ENCODE measurements at places on chromosomes 12 and 14.

DNA sequence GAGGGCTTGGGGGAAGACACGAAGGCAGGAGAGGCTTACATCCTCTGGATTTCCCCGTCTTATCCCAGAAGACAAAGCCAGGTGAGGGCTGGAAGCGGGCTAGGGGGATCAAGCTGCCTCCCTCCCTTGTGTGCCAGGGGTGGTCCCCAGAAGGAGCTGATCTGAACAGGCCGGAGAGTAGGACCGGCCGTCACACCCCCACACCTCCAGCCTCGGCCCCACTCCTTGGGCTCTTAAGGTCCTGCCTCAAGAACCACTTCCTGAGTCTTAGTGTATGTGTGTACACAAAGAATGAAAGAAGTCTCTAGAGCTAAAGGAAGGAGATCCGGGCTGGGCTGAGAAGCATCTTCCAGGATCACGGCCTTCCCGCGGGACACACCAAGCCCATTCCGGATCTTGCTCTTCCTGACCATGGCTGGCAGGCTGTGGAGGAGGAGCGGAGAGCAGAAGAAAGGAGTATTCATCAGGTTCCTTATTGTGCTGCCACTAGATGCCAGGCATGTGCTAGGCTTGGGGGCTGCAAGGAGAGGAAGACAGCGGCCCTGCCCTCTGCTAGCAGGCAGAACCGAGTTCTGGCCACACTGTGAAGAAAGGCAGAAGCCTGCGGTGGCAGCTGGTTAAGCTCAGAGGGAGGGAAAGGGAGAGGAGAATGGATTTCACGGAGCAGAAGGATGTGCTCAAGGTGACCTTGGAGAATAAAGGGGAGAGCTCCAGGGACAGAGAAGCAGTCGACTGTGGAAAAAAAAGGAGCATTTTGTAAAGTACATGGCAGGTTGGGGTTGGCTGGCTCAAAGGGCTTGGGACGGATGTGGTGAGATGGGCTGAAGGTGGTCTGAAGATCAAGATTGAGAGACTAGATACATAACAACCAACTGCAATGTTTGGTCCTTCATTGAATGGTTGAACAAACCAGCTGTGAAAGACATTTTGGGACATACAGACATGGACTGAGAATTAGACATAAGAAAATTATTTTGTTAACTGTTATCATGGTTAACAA, 1.3 kb upstream of the CD63 start:
- no peak for DNase-seq

DNA sequence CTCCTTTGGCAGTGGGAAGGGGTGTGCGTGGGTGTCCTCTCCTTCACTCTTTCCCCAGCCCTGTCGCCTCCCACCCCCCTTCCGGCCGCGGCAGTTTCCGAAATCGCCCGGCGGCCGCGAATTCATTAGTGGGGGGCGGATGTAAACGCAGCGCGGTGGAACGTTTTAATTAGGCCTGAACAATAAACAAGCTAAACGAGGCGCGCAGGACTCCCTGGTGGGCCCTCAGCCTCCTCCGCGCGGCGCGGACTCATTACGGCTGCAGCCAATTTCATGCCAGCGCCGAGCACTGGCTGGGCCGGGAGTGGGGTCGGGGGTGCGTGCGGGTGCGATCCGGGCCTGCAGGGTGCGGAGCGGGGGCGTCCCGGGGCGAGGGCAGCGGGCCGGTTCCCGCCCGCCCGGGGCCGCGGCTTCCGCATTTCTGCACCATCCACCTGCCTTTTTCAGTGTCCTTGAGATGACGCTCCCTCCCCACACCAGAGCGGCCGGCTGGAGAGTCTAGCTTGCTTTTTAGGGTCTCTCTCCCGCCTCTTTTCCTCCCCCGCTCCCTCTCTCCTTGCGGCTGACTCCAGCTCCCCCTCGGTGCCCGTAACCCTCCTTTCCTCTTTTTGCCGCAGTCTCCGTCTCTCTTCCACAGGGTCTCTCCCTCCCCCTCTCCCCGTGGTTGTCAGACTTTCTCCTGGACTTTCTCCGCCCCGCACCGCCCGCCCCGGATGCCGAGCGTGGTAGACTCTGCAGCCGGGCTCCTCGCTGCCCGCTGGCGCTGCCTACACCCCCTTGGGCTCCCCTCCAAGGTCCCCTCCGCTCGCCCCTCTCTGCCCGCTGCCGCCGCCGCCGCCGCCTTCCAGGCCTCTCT, at the start of gene CISTR:
Gene CISTR, minus strand, starts transcription at position 644 of the 856 bp plus-strand sequence.
- no peak for DNase-seq

- no peak for DNase-seq
Observed at GRCh38 chr14:32564596-32564995, 235.5 kb downstream of the AKAP6 start.

DNA sequence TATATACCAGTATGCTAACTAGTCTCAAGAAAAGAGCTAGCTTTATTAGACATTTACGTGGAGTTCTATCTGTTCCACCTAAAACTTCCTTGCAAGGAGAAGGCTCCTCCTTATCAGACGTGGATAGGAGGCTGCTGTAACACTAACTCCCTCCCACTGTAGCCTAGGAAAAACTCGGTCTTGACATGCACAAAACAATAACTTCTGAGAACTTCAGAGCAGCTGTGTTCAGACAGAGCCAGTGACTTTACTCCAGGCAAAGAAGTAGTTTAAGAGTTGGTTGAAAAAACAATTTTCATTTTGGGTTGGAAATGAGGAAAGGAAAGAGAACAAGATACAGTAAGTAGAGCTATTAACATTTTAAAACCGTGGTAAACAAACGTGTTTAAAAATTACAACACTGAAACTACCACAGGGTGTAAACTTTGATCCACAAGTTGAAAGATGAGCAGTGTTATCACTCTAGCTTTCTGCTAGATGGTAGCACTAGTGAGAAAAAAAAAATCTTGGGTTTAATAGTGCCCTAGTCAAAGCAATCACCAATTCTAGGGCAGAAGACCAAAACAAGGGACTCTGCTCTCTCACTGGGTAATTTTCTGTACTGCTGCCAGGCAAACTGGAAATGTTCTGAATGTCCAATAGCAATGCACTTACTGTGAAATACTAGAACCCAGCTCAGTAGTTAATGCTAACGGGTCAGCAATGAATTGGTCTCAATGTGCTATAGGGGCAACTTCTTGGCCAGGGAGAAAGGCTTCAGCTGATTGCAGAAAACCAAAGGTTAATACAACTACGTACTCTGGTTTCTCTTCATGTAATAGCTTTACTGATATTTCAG, 2.4 kb downstream of the ATF7 start:
- no peak for DNase-seq

DNA sequence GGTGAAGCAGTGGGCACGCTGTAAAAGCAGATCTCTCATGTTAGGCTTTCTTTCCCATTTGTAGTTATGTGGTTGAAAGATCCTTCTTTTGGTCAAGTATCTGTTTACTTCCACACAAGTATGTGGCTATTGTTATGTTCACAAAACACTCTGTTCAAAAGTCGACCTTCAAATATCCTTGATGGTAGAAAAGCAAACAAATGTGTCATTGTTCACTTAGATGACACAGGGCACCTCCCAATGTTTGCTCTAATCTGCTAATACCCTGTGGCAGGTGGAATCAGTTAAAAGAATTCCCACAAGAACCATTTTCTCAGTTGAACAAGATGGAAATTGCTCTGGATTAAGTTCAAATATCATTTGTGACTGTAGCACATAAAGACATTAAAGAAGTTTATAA, 43.6 kb upstream of the NAA30 start:
- no peak for DNase-seq

GRCh38 chr14:26204366-26204727, 393.5 kb downstream of the NOVA1 start:
- no peak for DNase-seq

- DNase-seq: no peak
Observed at GRCh38 chr12:38269897-38270296, 46.7 kb upstream of the ALG10B start.

- DNase-seq: no peak
Observed at GRCh38 chr12:104010606-104011169, 39.3 kb downstream of the GLT8D2 start.

- DNase-seq: no peak
Observed at GRCh38 chr12:62724285-62724684, 210.7 kb downstream of the PPM1H start.

DNA sequence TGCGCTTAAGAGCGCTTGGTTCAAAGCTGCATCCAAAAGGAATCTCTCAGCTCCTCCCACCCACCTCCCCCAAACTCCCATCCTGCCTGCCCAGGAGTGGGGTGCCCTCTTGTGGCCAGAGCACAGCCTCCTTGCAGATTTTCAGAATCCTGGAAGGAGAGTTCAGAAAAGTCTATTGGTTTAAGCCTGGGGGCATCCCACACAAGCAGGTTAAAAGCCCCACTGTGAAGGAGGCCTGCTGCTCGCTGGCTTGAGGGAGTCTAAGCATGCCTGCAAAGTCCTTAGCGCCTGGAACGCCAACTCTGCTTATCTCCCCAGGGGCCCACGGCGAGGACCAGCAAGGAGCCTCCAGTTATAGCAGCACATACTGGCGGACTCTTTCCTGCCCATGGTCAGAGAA, 297.1 kb downstream of the KSR2 start:
- DNase-seq: no peak

DNA sequence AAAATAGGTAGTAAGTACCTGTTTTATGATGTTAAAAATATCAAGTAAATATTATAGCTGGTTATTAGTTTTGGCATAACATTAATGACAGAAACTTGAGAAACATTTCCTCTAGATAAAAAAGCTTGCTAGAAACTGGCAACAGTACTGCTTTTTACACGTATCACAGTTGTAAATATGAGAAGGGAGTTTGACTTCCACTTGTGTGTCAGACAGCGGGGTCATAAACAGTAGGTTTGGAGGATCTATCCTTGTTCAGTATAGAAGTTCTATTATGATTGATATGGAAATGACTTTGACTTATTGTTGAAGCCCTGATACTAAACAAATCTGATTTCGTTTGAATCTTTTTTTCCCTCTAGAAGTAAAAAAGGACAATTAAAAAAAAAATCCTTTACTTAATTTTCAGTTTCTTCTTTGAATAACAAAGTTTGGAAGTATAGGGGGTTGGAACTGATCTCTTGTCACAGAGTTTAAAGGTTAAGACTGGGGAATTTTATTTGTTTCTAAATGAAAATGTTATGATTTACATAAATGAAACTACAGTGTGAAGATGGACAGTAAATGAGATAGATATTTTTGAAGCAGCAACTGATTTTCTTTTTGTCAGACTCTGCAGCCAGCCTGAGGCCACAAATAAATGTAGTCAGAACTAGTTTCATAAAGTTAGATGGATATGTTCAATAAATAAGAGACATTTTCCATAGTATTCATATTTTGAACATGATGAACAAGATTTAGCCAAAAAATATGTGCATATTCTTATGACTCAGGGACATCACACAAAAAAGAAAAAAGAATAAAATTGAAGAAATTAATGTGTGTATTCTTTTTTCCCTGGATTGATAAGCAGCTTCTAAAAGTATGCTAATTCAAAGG, 50.1 kb downstream of the WNK1 start:
- DNase-seq: no peak

GRCh38 chr14:71397371-71397770, 490.1 kb downstream of the PCNX1 start:
- DNase-seq: no peak

GRCh38 chr12:95066091-95066855, 7.1 kb downstream of the NR2C1 start:
- DNase-seq: no peak

DNA sequence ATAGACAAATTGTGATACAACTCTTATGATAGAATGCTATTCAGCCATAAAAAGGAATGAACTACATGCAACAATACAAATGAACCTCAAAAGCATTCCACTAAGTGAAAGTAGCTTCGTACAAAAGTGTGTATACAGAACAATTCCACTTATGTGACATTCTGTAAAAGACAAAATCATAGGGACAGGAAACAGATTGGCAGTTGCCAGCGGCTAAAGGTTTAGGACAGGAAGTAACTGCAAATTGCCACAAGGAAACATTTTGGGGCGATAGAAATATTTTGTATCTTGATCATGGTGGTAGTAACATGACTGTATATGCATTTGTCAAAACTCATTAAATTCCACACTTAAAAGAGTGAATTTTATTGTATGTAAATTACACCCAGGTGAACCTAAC, 113.4 kb downstream of the CAPZA3 start:
- DNase-seq: no peak

DNA sequence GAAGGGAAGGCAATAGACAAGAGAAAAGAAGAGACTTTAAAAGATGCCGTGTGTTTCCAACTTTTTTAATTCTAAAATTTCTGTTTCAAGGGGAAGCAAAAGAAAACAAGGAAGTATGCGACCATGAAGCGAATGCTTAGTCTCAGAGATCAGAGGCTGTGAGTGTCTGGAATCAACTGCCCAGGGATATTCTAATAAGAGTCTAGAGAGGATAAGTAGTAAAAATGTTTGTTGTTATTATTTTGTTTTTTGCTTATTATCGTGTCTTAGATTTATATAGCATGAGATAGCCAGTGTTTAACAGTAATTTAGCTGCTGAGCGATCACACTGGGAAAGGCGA, 421 bp downstream of the FCF1 start:
- no peak for DNase-seq

- no peak for DNase-seq
Observed at GRCh38 chr12:6539314-6539682, 5.0 kb downstream of the GAPDH start.

GRCh38 chr14:54650331-54650958, 83.5 kb downstream of the SAMD4A start:
- DNase-seq: no peak

DNA sequence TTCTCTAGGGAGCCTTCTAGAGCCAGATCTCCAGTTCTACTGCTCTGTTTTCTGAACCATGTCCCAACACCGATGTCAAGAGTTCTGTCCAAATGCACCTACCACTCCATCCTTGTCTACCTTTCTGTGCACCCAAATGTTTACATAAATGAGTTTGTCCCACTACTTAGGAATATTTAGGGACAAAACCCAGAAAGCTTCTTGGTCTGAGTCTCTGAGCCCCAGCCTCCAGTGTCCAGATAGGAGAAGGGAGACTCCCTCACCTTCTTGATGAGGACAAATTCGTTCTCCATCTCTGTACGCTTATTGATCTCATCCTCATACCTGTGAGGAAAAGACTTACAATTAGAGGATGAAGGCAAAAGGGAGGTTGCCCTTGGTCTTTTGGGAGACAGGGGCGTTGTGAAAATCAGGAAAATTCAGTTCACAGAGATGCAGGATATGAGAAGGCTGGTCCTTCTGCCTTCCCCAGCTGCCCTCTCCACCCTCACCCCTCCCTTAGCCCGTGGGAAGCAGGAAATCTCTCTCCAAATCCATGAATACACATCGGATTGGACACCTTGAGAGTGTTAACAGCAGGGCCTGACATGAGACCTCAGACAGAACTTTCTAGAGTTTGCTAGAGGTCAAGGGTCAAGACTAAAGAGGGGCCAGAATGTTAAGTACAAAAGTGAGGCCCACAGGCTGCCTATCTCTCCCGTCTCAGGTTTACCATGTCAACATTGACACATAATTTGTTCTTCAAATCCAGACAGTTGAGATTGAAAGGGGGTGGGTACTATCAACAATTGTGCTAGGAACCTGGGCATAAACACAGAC, 3.8 kb downstream of the KRT8 start:
- DNase-seq: no peak

DNA sequence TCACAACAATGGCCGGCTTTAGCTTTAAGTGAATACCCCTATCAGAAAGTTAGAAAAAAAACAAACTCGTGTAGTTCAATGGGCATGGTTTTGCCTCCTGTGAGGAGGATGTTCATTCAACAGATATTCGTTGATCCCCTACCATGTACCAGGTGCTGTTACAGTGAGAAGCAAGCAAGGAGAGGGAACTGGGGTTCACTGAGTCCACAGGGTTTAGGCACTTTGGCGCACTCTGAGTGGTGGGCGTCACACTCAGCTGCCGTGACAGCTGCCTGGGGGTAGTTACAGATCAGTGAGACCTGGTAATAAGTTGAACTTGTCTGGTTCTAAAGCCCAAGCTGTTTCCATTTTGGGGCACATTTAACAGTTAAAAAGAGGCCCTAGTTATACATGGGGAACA, 74.2 kb downstream of the PAPOLA start:
- DNase-seq: no peak
